Hair follicular keratinocyte (primary cell): ENCODE measurements at places on chromosomes 12 and 14. TPM values are rescaled to one million over a fixed set of nuclear protein-coding genes. Genes with fewer than 3 reads are reported as not detected.

The MIP gene
- total RNA-seq = not detected in 2 replicates

The MYBPC1 gene
- total RNA-seq = not detected in 2 replicates

The FAM222A gene
- total RNA-seq = 0.72 TPM in 1 of 2 replicates, not detected in the other

The CLEC2A gene
- total RNA-seq = not detected in 2 replicates

The SNW1 gene
- 47.8 and 56.7 TPM in 2 replicates for total RNA-seq

The NTF3 gene
- not detected in 2 replicates for total RNA-seq

The ANO2 gene
- total RNA-seq = not detected in 2 replicates

The TSPAN9 gene
- total RNA-seq = 12.5 and 13.0 TPM in 2 replicates

The C12orf54 gene
- 2.5 and 3.7 TPM in 2 replicates for total RNA-seq

The FGF6 gene
- total RNA-seq = not detected in 2 replicates

The ALDH2 gene
- 24.1 and 49.0 TPM in 2 replicates for total RNA-seq

The DDHD1 gene
- total RNA-seq = 6.0 and 6.9 TPM in 2 replicates

The DDN gene
- 0.19 and 0.23 TPM in 2 replicates for total RNA-seq

The DRAM1 gene
- 12.7 and 14.7 TPM in 2 replicates for total RNA-seq

The TGM1 gene
- total RNA-seq = 10.5 and 19.3 TPM in 2 replicates
